Stimulated activated CD4-positive, alpha-beta T cell treated with anti-CD3 and anti-CD28 coated beads, Interleukin-2, amount 100 ng/mL, for 24 hours (primary cell): ENCODE measurements at places on chromosomes 5 and 9.

DNA sequence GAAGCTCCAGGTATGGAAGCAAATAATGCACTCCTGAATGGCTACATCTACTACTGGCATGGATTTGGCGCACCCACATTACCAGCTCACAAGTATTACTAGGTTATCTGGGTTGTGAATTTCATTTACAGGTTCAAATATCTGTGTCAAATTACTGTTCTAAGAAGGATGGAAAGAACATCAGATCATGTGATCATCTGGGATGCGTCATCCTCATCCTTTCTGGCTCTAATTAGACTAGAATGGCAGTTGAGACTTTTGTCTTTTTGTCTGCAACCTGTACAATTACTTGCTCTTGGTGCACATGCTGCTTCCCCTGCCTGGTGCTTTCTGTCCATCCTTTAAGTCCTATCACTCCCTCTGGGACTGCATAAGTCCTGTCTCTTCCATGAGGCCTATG, 64.1 kb downstream of the PJA2 start:
- DNase-seq, result no peak

DNA sequence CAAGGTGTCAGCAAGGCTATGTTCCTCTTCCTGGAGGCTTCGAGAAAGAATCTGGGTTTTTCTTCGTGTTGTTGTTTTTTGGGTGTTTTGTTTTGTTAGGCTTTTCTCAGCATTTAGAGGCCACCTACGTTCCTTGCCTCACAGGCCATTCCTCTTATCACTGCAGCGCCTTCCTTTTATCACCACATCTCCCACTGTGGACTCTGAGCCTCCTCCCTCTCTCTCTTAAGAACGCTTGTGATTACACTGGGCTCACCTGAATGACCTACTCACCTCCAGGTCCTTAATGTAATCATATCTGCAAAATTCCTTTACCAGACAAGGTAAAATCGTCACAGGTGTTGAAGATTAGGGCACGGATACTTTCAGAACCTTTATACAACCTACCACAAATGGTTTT, 340.8 kb downstream of the DTWD2 start:
- no peak for DNase-seq

DNA sequence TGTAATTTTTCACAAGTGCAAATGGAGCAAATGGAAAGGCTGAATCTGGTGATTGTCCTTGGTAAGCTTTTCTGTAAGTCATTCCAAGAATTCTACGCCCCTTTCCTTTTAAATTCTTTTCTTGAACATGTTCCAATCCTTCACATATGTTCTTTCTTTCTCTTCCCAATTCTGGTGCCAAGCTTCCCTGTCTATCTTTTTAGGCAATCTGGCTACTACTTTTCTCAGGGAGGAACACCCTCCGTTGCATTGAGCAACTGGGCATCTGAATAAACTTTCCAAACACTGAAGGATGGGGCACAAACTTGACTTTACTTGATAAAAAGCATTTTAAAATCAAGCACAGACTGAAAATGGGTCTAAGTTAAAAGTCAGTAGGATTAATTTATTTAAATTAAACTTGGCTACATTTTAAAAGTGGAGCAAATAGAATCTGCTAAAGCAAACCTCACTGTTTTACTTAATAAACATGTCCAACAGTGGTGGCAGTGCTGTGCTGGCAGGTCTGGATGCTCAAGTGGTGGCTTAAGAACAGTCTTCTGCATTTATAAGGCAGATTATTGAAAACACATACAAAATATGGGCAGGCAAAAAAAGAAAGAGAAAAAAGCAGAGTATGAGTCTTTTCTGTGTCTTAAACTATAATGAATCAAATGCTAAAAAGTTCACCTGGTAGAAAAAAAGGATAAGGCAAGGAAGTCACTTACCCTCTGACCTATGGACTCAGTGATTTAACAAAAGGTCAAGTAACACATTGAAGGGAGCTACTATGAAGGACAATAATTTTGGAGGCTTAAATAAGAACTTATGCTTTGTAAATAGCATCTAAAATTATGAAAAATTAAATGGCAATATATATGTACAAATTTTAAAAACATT, 5.4 kb downstream of the ELL2 start:
- DNase-seq, result no peak

GRCh38 chr9:68619636-68620035, 79.0 kb upstream of the TMEM252 start:
- no peak for DNase-seq

- no peak for DNase-seq
These were observed 12.0 kb upstream of the SVEP1 start for GRCh38 chr9:110591526-110591925.

DNA sequence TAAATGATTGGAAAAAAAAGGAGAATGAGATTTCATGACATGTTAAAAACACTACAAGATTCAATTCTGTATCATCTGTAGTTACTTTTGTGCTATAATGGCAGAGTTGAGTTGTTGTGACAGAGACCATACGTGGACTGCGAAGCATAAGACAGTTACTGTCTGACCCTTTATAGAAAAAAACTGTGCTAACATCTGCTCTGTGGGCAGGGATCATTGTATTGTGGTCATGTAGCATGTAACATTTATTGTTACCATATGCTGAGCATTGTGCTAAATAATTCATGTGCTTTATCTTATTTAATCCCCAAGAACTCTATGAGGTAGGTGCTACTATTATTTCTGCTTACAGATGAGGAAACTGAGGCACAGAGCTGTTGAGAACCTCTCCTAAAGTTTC, 147.3 kb upstream of the HMHB1 start:
- DNase-seq, result no peak

DNA sequence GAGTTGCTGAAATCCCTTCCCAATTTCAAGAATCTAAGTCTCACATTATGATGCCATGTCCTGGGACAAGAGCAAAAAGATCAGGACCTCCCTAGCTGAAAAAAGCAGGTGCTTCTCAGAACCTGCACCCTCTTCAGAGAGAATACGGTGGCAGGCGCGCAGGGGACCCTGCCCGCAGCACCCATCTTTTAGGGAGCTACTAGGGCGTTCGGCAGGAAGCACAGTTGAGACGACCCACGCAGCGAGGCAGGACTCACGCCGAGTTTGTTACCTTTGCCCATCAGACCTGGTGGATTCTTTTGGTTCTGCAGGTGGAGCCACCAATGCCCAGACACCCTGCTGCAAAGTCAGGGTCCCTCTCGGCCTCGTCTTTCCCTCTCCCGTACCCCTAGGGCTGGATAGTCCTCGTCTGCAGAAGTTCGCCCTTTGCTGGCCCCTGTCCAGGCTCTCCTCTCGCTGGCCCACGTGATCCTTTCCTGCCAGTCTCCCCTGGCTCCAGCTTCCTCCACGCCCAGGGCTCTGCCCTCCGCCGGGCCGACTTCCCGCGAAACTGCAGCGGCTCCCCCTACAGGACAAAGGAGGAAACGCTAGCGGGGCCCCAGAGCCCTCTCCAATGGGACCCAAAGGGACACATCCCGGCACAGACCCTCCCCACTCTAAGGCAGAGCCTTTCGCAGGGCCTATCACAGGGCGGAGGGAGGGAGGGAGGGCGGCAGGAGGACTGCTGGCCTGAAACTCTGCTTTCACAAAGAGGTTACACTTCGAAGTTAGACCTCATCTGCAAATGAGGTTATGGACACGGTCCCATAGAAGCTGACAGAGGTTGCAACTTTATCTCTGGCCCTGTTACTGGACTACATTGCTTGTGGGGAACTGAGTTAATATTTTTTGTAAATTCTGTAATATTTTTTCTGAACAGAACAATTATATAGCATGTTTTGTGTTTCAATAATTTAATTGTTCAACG, 28.8 kb downstream of the TMEM174 start:
- DNase-seq, result peak; percentile 81

GRCh38 chr9:130298662-130299279, 33.2 kb downstream of the HMCN2 start:
- DNase-seq, result no peak

- no peak for DNase-seq
These were observed 199.1 kb downstream of the KDM4C start for GRCh38 chr9:6956879-6957278.

DNA sequence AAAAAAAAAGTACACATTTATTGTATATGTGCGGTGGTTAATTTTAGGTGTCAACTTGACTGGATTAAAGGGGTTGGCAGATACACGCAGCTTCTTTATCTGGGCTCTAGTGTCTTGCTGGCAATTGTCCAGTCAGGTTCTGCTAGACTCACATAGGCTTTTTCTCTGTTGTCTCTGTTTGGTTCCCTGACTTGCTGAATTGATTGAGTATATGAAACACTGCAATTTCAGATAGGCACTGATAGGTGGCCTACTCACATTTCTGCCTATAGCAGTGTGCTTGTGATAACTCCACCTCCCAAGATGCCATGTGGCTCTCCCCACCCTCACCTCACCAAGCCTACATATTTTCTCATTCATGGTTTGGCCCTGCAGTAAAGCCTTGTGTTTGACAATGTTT, 52.5 kb downstream of the AOPEP start:
- DNase-seq, result no peak

- DNase-seq, result no peak
These were observed 14.0 kb upstream of the SEPTIN8 start for GRCh38 chr5:132791026-132791425.

- no peak for DNase-seq
These were observed 4.3 kb downstream of the ARRDC3 start for GRCh38 chr5:91378752-91379211.

DNA sequence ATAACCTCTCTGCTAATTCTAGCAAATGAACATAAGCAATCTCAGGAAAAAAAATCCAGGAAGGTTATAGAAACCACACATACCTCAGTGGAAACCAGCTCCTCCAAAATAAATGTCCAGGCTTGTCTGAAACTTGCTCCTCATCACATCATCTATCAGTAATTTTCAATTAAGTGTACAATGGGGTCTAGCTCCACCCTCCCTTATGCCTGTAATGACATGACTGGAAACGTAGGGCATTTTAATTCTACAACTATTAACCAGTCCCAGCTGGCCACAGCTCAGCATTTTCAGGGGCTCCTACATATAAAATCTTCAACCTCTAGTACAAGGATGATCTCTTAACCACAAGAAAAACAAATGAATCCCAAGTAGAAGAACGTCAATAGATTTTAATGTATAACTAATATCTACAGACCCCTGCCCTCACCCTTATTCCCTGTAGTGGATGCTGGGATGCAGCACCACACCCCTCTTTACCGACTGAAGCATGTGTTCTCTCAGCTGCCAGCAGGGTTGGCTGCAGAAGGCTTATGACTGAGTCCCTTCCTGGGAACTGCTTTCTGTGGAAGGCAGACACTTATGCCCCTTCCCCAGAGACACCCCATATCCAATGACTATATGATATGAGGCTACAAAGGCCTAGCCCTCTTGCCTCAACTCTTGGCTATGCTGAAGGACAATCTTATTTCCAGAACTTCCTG, 6.8 kb downstream of the TSSK1B start:
- DNase-seq, result no peak

DNA sequence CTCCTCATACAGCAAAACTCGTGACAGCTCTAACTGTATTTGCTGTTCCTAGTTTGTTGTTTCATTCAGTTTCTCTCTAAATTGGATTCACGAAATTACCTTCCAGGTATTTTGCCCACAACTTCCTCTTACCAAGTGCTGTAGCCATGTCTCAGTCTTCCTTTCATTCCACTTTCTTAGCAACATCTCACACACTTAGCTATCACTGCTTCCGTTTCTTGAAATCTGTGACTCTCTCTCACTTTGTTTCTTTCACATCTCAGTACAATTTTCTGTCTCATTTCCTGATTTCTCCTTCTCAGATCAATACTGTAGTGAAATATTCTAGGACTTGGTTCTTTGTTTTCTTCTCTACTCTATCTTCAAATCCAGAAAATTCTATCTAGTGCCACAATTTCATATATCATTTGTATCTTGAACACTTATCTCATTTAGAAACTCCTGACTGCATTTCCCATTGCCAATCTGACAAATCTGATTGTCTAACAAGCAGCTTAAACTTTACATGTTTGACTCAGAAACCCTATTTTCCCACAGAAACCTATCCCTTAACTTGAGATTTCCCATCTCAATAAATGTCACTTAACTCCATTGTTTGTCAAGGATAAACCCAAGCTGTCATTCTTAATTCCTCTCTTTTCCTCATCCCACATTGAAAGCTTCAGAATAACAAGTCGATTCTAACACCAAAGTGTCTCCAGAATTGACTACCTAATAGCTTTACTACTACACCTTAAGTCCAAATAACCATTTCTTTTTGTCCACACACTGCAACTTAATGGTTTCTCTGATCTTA, 303.1 kb downstream of the CDH12 start:
- no peak for DNase-seq

DNA sequence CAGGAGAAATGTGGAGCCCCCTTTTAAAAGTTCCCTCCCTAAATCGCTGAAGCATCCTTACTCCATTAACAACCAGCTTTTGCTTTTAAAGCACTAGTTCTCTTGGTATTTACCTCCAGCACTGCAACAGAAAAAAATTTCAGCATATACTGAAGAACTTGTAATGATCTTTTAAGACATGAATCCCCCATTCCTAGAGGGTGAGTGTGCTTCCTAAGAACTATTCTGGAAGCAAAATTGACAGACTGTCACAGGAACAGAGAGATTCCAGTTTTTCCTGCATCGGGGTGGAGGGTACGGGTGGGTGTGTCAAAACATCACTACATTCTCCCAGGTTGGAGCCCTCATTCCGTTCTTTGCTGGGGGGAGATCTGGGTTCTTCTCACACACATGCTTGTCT, 151.9 kb downstream of the EBF1 start:
- DNase-seq, result no peak

DNA sequence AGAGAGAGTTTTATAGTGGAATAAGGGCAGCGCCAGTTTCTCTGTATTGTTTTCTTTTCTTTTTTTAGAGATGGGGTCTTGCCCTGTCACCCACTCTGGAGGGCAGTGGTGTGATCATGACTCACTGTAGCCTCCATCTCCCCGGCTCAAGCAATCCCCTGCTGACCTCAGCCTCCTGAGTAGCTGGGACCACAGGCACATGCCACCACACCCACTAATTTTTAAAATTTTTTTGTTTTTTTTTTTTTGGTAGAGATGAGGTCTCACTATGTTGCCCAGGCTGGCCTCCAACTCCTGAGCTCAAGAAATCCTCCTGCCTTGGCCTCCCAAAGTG, 119.0 kb downstream of the PIK3R1 start:
- no peak for DNase-seq

DNA sequence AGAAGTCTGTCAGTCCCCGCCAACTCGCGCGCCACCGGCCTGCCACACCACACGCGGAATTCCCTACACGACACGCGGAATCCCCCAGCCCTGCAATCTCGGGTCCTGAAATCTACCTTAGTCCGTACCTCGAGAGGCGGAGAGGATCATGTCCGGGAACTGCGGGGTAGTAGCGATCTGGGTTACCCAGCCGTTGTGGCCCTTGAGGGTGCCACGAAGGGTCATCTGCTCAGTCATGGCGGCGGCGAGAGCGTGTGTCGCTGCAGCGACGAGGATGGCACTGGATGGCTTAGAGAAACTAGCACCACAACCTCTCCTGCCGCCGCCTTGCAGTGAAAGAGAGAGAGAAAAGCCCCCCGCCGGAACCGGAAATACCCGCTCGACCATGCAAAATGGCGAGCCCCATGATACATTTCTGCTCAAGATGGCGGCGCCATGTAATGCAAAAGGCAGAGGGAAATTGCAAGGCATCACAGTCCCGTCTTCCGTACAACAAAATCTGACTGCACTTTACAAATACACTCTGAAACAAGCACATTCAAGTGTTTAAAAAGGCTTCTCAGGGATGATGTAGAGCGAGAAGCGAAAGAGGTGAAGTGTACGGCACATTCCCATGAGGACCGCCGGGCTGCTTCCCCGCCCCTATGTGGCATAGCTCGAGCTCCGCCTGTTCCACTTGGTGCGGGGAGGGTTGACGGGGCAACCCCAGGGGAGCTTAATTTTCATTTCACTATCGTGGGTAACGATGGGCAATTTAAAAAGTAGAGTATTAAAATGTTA, at the start of gene RACK1:
RACK1 (minus strand) TSS at position 343 of the 780 bp plus-strand sequence; CDS start at position 237, 106 bp downstream.
- DNase-seq, result peak; percentile 93
